ENCODE measurements at places on chromosomes 2 and 18.

- DNase-seq = no peak
Measured at GRCh38 chr2:226408141-226408540, 391.5 kb downstream of the IRS1 start.

GRCh38 chr2:217978536-217979150 lies 24.2 kb downstream of the TNS1 start:
- DNase-seq = no peak

- no peak for DNase-seq
Measured at GRCh38 chr18:63138436-63139340, 180.9 kb downstream of the BCL2 start.

DNA sequence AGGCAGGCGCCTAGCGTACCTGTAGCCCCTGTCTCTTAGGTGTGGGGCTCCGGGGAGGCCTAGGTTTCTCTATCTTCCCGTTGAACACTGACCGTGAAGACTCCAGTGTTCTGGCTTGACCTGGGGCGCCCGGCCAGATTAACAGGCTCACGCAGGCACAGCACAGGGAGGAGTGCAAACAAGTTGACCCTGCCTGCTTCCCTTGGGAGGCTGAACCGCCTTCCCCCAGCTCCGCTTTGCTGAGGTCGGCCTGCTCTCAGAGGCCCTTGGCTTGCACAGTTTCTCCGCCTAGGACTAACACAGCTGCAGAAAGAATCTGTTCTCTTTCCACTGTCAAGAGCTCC lies 567 bp downstream of the PCYOX1 start:
- no peak for DNase-seq

GRCh38 chr2:145682546-145683157 lies 1162.7 kb upstream of the ZEB2 start:
- no peak for DNase-seq

DNA sequence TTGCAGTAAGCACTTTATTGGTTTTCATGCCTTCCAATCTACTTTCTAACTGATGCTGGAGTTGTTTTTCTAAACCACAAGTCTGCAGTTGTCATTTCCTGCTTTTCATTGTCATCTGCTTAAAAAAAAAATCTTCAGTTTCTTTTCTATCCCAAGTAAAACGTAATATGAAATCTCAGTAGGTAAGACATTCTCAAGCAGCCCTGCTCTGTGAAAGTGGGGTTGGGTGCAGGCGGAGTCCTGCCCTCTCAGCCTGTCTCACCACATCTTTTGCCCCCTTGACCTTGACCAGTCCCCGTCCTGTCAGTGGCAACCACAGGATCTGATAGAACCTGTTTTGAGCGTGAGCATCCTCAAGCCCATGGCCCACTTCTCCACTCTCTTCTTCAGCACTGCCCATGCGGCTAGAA lies 80.0 kb upstream of the CPO start:
- DNase-seq = no peak

DNA sequence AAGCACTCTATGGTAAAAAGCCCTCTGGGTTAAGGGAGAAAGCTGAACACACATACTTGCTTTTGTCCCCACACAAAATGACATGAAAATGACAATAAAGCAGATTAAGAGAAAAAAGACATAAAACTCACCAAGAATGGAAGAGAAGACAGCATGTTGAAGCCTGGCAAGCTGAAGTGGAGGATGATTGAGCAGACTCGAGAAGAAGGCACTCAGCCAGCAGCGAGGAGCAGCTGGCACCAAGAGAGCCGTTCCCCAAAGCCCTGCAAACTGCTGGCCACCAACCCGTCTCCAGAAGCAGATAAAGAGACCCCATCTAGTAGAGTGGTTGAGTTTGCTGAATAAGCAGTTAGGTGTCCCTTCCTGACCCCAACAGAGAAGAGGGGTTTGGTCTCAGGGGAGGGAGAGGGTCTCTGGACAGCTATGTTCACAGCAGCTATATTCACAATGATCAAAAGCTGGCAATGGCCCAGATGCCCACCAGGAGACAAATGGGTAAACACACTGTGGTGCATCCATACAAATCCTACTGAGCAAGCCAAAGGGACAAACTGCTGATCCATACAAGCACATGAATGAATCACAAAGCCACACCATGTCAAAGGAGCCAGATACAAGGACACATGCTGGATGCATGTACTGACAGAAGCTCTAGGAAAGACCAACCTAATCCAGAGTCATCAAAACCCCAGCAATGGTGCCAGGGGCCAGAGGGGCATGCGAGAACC lies 36.9 kb downstream of the FAM168B start:
- no peak for DNase-seq

DNA sequence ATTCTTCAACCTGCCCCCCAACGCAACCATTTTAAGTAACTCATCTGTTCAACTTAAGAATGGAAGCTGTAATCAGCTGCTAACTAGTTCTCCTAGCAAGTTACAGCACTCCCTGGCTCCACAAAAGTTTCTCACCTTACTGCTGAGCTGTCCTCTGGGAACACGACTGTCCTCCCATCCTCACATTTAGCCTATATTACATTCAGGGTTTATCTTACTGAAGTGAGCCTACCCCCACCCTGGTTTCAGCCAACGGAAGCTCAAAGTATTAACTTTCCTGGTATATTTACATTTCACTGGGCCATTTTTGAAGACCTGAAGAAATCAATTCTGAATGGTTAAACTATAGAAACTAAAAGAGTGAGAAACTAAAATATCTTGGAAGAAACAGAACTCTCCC lies 64.9 kb upstream of the TANK start:
- no peak for DNase-seq

- DNase-seq = no peak
Measured at GRCh38 chr2:151657667-151658076, 76.6 kb downstream of the NEB start.

GRCh38 chr2:224111576-224111975 lies 72.5 kb upstream of the SERPINE2 start:
- DNase-seq = no peak

- no peak for DNase-seq
Measured at GRCh38 chr2:127398239-127398590, 10.4 kb upstream of the MAP3K2 start.

DNA sequence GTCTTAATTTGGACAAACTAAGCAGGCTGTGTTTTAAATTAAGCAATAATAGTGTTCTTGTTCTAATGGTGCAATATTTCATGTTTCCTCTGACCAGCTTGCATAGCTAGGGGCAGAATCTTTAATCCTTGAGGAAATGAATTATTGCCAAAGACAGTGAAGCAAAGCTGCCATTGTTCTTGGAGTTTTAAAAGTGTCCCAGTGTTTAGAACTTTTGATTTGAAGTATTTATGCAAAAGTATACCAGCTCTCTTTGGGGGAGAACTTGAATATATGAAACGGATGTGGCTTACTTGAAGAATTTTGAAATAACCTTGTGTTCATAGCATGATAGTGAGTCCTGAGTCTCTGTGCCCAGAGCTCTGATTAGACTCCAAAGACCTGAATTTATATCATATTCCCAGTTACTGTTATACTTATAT lies 33.4 kb downstream of the ITGA6 start:
- DNase-seq = no peak

GRCh38 chr2:45979065-45979464 lies 318.1 kb upstream of the EPAS1 start:
- no peak for DNase-seq

DNA sequence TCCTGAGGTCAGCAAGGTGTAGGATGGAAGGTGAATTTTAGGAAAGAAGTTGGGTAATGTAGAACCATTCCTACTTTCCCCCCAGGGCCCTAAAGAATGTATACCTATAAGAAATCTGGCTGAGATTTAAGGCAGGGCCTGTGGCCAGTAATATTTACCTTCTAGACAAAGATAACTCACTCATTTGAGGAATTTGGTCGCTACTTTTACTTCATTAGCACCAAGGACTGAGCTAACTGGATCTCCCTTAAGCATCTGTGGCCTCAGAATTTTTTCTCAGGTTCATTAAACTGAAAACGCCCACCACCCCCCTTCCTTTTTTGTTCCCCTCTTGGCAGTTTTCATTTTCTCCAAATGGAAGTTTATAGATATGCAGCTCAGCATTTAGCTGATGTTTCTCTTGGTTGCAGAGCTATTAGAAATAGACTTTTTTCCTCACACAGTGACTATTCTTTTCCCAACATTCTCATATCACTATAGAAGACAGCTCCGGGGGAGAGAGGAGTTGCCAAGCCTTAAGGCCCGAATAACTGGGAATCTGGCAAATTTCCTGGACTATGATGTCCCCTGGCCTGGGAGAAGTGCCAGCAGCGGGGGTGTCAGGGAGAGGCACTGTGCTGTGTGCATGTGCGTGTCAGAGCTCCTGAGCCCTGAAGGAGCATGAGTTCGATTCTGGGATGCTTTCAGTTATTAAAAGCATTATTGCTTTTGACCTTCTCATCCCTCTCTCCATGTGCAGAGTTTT lies 310.9 kb downstream of the PRKCE start:
- peak; percentile 25 for DNase-seq

DNA sequence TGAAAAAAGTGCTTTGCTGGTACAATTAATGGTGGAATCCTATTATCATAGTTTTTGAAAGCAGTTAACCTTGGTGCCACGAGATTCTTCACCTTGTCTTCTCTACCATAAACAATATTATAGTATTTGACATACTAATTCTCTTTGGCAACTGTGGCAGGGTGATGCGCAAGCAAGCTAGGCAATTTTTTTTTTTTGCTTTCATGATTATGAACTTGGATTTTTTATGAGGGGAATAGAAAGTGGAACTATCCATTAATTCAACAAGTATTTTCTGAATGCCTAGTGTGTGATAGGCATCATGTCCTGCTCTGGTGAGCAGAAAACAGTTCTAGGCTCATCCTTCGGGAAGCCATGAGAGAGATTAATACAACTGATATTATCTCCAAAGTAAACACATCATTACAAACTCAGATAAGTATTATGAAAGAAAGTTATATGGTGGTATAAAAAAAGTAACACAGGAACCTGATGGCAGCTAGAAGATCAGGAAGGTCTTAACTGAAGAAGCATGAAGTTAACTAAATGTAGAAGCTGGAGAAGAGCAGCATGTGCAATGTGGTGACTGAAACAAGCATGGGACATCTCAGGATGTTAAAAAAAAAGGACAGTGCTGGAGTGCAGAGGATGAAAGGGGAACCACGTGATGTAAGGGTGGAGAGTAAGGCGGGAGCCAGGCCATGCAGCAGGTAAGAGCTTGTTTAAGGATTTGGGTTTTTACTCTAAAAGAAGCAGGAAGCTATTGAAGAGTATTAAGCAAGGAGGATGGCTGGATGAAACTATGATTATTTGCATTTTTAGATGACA lies 113.7 kb downstream of the ZEB2 start:
- DNase-seq = no peak

DNA sequence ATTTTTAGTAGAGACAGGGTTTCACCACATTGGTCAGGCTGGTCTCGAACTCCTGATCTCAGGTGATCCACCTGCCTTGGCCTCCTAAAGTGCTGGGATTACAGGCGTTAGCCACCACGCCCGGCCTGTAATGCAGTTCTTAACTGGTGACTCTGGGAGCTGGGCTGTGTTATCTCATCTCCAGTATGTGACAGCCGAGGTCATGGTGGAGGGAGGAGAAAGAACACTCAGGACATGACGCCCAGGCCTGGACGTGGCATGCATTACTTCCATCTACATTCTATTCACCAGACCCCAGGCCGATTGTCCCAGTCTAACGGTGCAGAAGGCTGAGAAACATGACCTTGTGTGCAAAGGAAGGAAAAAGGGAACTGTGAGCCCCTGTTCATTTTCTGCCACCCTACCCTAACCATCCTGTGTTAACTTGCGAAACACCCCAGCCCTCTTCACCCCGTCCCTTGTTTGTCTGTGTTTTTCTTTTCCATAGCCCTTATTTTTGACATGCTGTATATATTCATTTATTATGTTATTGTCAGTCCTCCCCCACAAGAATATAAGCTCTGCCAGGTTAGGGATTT lies 88.1 kb upstream of the ASAP2 start:
- DNase-seq = no peak

DNA sequence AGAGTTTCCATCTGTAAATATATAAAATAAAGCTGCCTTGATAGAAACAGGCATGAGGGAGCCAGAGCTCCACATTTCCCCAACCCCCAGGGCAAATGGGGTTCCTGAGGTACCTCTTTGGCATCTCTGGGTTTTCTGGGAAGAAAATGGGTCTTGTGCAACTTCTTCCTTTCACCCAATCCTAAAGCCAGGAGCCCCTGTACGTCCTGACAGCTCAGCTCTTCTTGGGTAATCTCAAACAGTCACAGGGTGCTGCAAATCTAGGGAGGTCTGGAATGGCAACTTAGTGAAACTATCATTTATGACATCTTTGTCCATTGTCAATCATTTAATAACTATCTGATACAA lies 36.6 kb upstream of the STAT1 start:
- DNase-seq = no peak

DNA sequence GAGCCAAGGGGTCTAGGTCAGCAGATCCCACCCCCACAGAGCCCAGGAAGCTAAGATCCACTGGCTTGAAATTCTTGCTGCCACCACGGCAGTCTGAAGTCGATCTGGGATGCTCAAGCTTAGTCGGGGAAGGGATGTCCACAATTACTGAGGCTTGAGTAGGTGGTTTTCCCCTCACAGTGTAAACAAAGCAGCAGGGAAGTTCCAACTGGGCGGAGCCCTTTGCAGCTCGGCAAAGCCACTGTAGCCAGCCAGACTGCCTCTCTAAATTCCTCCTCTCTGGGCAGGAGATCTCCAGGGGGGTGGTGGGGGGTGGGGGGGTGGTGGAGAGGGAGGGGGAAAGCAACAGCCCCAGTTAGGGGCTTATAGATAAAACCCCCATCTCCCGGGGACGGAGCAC lies 419.5 kb downstream of the NUP35 start:
- no peak for DNase-seq
